ENCODE measurements at places on chromosomes 1 and 21. TPM values are rescaled to one million over a fixed set of nuclear protein-coding genes. Genes with fewer than 3 reads are reported as not detected.

GRCh38 chr1:78726686-78727085, 77.1 kb downstream of the IFI44 start:
- no peak for DNase-seq

- no peak for DNase-seq
These were observed 199.3 kb upstream of the TMEM51 start for GRCh38 chr1:14954210-14954609.

DNA sequence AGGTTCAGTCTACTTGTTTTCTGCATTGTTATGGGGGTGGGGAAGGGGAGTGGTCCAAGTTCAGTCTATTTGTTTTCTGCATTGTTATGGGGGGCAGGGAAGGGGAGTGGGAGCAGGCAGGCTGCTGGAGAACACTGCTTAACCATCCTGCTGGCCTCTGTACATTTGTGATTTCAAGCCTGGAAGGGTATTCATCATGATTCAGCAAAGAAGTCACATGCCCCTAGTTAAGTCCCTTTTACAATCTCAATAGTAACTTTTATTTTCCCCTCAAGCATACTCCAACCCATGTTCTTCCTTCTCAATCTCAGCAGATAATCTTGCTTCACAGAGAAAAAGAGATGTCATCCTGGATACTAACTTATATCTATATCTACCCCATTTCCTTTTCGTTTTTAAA, 7.9 kb downstream of the LYST start:
- DNase-seq = no peak

DNA sequence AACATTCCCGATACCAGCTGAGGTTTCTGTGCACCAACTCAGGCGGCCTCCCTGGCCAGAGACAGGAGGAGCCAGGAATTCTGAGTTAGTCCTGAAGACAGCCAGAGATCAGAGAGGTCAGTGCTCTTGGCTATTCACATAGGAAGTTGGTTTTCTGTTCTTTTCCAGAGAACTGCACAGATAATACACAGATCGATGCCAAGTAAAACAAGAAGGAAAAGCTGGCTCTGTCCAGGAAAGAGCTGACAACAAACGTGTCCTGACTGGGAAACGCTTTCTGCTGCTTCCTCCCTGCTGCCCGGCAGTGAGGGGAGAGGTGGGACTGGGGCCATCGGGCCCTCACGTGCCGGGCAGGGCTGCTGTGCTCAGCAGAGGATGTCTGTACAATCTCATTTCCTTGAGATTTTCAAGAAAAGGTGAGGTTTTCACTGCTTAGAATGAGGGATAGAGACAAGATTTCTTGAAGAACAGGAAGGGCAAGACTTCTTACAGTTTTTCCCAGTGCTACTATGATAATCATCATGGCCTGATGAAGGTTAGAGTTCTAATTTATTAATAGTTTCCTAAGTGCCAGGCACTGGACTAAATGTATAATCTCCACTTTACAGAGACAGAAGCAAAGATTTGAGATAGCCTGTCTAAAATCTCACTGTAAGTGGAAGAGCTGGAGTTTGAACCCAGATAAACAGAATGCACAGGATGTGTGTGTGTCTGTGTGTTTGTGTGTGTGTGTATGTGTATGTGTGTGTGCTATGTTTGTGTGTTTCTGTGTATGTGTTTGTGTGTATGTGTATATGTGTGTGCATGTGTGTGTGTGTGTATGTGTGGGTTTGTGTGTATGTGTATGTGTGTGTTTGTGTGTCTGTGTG, 211.0 kb upstream of the RAB4A start:
- DNase-seq = peak; percentile 22

The SESN2 gene
- polyA plus RNA-seq = 16.8 TPM

The IL20 gene
- not detected for polyA plus RNA-seq

The CD244 gene
- 0.32 TPM for polyA plus RNA-seq

Data from renal cortex interstitium (tissue), 15 donors.